LoVo (cell line): ENCODE measurements at places on chromosomes 4 and X.

DNA sequence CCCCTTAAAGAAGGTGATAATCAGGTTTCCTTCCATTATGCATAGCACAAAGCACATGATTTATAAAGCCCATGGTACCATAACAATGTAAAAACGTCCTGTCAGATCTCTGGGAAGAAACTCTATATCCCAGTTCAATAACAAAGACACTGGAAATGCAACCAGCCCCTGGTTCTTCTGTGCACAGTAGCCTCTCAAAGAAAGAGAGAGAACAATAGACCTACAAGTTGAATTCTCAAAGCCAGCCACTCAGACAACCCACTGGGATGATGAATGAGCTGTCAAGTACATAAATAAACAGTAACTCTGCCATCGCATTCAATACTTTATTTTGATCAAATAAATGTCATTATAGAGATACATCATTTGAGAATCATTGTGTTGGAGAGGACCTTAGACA, 400.1 kb upstream of the CPEB2 start:
- no peak for DNase-seq

DNA sequence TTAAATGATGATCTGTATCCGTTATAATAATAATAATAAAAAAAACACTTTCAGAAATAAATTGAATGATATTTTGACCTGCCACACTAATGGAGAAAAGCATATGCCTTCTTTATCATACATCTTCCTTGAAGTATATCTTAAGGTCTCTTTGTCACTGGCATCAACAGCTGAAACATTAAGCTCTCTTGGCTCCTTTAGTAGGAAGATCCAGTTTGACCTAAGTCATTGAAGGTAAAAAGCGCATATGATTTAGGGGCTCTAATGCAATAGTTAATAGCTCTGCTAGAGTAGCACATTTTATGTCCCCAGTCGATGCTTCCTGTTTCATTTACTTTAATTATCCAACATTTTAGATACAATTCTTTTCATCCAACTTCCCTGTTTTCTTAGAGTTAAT, 1010.8 kb downstream of the STPG2 start:
- no peak for DNase-seq

DNA sequence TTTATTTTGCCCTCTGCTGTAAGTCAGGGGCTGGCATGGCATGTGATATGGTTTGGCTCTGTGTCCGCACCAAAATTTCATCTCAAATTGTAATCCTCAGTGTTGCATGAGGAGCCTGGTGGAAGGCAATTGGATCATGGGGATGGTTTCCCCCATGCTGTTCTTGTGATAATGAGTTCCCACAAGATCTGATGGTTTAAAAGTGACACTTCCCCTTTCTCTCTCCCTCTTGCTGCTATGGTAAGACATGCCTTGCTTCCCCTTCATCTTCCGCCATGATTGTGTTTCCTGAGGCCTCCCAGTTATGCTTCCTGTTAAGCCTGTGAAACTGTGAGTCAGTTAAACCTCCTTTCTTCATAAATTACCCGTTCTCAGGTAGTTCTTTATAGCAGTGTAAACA, 72.0 kb upstream of the MSX1 start:
- no peak for DNase-seq

DNA sequence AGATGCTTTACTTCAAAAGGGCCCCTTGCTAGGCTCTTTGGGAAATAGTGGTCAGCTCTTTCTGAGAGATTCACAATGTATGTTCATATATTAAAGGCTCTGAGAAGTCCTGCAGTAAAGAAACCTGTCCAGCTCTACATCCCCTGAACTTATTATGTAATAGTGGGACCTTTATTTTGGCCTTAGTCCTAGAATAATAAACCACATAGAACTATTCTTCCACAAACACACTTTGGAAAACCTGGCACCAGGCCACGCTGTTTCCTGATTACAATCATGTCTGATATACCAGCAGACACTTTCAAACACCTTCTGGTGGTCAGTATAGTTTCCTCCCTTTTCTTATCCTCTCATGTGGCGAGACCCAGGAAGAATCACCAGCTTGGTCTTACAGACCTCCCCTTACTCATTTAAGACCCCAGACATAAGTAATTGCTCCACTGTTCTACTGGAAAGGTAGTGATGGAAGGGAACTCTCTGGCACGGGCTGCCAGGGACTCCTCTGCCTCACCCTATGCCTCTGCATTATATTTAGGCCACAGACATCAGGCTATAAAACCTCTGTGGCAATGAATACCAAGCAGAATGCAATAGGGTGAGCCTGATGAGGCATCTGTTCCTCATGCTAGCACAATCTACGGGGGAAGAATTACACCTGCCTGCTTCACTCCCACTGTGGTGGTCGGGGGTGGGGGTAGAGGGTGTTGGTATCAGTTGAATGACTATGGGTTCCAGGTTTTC, 5.7 kb upstream of the PPEF1 start:
- DNase-seq: peak; percentile 3

- DNase-seq: no peak
Measured at GRCh38 chrX:154056770-154057241, 37.1 kb upstream of the IRAK1 start.

DNA sequence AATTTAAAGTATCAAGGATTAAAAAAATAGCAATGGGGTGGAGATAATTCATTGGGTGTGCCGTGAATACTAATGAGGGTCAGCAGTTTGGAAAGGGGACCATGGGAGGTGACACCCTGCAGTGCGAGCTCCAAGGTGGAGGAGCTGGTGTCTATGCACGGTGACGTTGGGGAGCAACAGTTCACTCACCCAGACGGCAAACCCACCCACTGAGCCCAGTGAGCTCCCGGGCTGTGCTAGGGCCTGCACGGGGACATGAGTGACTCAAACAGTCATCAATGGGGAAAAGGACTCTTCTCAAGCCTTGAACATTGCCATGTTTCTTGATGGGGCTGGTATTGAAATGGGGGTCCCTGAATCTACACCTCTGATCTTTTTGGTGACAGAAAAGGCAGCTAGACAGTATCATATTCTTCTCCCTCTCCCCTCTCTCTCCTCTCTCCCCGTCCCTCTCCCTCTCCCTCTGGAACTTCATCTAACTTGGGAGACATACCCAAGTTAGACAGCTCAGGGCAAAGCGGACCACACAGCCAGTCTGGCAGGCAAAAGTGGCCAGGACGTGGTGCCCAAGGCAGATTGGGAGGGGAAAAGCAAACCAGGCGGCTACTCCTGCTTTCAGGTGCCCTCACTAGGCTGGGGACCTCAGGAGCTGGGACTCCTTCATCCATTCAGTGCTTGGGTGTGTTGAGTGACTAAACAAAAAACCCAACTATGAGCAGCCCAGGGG, 26.3 kb upstream of the PPP2R2C start:
- no peak for DNase-seq

GRCh38 chrX:1433646-1434357, 18.9 kb downstream of the ASMTL start:
- DNase-seq: no peak

- no peak for DNase-seq
Measured at GRCh38 chrX:103376979-103377324, 614 bp downstream of the BEX3 start.

GRCh38 chrX:68832101-68832416, 3.2 kb downstream of the EFNB1 start:
- no peak for DNase-seq

GRCh38 chr4:188307591-188307990, 168.3 kb downstream of the TRIML1 start:
- no peak for DNase-seq

DNA sequence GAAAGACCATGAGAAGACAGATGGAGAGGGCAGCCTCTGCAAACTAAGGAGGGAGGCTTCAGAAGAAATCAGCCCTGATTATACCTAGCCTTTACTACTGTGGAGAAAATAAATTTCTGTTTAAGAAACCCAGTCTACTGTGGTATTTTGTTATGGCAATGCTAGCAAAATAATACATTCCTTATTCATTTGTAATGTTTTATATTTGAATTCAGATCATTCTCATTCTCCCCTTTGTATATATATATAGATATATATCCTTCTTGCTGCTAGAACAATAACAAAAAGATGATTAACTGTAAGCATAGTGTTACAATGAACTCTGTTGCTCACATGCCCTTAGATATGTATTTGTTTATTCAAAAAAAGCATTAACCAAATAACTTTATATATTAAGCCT, 22.5 kb downstream of the DMD start:
- DNase-seq: no peak

GRCh38 chrX:139448996-139449395, 81.5 kb upstream of the F9 start:
- no peak for DNase-seq

DNA sequence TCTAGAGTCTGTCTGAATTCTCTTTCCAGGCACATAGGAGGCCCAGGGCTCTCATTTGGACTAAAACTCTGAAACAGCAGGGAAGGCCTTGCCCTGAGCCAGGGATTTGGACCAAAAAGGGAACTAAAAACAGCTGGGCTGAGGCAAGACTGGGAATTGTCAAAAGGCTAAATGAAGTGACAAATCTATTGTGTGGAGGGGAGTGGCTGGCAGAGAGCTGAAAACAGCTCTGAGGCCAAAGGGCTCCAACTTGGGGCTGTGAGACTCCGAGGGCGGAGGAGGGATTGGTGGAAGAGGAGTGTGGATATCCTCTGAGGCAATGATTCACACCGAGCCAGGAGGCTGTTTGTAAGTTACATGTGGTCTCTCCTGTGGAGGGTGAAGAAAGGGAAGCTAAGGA, 63.2 kb downstream of the PHEX start:
- no peak for DNase-seq

- peak; percentile 0 for DNase-seq
Measured at GRCh38 chrX:141278306-141278705, 36.0 kb upstream of the SPANXC start.

DNA sequence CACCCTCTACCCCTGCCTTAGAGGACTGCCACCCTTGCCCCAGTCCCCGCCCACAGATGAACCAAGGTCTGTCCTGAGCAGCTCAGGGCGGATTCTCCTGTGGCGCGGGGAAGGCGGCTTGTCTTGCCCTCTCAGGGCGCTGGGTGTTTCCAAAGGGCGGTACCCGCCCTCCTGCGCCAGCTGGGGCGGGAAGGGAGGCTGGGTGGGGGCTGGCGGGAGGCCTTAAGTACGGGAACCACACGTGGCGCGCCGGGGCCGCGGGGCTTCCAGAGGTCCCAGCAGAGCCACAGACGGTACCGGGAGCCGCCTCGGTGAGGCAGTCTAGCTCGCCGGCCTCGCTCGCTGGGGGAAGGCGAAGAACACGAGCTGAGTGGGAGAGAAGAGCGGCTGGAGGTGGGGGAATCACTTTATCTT, 361.1 kb downstream of the MID1IP1 start:
- no peak for DNase-seq

DNA sequence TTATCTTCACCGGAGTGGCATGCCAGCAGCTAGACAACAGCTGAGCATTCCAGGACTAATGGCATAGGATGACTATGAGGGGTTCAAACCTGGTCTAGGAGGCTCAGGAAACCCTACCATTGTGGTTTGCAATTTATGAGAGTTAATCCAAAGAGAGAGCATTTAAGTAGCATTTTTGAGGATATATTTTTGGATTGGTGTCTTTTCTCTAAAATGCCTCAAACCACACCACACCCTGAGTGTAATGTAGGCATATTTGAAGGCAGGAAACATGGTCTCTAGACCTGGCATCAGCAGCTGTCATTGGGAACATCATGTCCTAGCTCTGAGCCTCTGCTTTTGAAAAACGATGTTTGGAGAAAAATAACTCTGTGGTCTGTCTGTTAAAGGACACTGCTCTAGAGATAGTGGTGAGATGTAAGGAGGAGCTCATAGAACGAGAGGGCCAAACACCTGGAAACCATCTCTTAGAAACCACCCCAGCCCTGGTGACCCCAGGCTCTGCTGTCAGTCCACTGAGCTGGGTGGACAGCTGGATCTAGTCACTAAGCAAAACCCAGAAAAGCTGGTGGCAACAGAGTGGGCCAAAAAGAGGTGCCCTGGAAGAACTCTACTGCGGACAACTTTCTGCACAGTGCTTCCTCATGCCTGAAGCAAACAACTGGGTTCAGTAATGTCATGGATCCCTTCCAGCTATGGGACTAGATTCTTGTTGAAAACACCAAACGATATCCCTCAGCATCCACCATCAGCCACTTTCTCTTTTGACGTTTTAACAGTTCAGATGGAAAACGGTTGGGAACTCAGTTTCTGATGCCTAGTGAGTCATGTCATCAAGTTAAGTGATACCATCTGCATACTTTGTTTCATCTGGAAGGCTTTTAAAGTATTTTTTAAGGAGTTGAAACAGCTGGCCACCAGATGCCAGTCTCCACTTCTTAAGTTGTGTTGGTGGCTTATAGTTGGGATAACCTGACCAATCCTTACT, 100.2 kb upstream of the C1QTNF7 start:
- DNase-seq: no peak

GRCh38 chr4:48974979-48975640, 11.0 kb upstream of the CWH43 start:
- no peak for DNase-seq

- DNase-seq: no peak
Measured at GRCh38 chrX:119647552-119648420, 41.6 kb upstream of the NKRF start.

DNA sequence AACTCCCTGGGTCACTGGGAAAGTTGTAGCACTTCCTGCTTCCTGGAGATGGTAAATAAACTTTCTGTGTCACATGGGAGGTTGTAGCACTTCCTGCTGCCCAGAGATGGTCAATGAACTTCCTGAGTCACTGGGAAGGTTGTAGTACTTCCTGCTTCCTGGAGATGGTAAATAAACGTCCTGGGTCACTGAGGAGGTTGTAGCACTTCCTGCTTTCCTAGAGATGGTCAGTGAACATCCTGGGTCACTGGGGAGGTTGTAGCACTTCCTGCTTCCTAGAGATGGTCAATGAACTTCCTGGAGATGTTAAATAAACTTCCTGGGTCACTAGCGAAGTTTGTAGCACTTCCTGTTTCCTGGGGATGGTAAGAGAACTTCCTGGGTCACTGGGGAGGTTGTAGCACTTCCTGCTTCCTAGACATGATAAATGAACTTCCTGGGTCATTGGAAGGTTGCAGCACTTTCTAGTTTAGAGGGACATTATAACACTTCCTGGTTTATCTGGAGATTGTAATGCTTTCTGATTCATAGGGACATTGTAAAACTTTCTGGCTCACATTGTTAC, 62.3 kb upstream of the CD99 start:
- DNase-seq: no peak

GRCh38 chr4:143085224-143085623, 99.5 kb upstream of the USP38 start:
- no peak for DNase-seq

GRCh38 chr4:52244848-52245247, 193.7 kb downstream of the SPATA18 start:
- no peak for DNase-seq

DNA sequence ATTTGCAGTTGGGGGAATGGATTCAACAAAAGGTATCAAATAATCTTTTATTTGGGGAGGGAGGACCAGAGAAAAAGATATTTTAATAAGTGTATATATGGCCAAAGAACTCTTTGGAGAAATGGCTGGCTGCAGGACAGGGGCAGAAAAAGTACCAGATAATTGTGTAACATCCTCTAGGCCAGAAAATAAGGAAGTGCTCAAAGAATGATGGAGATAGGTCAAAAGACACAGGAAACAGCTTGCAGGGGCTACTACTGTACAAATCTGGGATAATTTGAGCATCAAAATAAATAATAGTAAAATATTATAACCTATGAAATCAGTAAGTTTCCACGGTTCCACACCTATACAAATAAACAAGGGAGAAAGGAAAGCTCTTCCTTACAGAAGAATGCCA, 34.8 kb downstream of the KLHL5 start:
- no peak for DNase-seq

GRCh38 chr4:125020089-125021034, 294.4 kb upstream of the FAT4 start:
- no peak for DNase-seq
